ENCODE measurements at places on chromosomes 1 and 21.

DNA sequence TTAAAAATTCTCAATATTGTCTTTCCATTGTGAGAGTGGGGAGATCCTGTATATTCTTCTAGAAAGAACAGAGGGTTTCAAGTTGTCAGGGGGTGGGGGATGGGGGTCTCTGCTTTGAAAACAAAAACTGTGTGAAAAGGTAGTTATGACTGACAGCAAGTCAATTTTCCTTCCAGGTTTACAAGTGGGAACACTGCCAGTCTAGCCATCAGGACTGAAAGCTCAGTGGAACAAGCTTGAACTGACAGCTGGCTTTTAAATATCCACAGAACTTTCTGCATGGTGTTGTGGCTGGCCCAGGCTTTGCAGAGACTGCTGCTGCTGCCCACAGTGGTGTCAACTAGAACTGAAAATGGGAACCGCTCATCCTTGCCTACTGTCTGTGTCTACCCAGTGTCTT, 162.6 kb downstream of the TNR start:
- no peak for DNase-seq

DNA sequence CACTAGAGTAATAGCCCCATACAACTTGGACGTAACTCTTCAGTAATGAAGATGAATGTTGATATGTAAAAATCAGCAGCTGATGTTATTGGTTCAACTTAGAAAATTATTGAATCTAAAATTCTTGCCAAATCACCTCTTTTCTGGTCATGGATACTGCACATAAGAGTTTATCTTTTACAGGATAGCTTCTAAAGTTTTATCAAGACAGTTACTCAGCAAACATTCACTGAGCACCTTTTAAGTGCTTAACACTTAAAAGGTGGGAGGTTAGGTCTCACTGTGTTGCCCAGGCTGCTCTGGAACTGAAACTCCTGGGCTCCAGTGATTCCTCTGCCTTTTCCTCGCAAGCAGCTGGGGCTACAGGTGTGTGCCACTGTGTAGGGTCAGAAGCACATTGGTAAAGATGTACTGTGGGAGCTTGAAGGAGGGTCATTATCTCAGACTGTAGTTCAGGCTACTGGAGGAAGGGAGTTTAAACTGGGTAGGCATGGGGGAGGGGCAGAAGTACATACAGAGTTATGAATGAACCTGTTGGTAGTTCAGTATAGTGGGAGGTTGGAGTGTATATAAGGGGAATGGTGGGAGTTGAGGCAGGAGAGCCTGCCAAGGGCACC, 2.0 kb downstream of the MPZL1 start:
- no peak for DNase-seq

DNA sequence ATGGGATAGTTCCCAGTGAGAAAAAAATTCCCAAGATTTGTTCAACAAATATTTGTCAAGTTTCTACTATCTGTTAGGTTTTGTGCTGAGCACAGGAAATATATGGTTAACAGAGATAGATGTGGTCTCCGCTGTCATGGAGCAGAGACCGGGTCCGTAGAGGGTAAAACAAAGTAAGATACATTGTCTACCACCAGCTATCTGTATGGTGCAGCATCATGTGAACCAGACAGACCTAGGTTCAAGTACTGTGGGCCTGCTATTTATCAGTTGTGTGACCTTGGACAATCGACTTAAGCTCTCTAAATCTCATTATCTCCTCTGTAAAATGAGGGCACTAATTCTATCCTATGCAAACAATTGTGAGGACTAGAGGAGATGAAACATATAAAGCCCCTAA, 109.8 kb downstream of the DUSP10 start:
- no peak for DNase-seq

DNA sequence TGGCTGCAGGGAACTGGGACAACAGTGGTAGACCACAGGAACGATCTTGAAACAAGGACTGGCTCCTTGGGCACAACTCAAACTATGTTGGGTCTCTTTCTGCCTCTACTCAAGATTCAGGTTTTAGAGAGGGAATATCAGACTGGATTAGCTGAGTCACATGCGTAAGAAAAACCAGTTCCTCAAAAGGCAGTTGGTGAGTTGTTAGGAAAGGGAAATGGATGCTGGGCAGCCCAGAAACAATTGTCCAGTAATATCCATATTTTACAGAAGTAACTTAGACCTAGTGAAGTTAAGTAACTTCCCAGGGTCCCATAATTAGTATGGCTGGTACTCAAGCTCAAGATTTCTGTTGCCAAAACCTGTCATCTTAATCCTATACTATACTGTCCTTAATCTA, 27.0 kb upstream of the TMEM39B start:
- DNase-seq = no peak

DNA sequence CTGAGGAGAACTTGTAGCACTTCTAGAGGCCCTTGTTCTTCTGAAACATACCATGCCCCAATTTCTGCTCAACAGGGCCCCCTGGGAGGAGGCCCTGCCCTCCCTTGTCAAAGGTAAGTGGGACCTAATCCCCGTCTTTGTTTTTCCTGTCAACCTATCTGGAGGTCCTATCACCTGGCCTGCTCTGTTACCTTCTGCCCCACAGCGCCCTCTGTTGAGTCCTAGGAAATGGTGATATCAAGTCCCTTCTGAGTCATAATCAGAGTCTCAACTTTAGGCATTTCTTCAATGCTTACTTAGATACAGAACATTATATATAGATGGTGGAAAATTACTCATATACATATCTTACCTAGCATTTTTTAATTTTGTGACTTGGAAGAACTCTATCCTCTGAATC, 28.2 kb upstream of the FCRL4 start:
- peak; percentile 9 for DNase-seq

- DNase-seq = no peak
Measured at GRCh38 chr1:11847667-11848372, at the start of gene NPPA. Gene NPPA, minus strand, starts transcription at chr1:11847783. Its CDS starts 99 bp downstream, at chr1:11847684.

DNA sequence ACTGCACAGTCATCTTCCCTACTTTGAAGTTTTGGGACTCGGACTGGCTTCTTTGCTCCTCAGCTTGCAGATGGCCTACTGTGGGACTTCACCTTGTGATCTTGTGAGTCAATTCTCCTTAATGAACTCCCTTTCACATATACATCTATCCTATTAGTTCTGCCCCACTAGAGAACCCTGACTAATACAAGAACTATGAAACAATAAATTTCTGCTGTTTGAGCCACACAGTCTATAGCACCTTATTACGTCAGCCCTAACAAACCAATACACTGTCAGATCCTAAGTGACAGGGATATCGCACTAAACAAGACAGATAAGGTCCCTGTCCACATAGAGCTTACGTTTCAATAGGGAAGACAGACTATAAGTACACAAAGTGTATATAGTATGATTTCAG, 120.1 kb downstream of the PLPP3 start:
- DNase-seq = no peak

DNA sequence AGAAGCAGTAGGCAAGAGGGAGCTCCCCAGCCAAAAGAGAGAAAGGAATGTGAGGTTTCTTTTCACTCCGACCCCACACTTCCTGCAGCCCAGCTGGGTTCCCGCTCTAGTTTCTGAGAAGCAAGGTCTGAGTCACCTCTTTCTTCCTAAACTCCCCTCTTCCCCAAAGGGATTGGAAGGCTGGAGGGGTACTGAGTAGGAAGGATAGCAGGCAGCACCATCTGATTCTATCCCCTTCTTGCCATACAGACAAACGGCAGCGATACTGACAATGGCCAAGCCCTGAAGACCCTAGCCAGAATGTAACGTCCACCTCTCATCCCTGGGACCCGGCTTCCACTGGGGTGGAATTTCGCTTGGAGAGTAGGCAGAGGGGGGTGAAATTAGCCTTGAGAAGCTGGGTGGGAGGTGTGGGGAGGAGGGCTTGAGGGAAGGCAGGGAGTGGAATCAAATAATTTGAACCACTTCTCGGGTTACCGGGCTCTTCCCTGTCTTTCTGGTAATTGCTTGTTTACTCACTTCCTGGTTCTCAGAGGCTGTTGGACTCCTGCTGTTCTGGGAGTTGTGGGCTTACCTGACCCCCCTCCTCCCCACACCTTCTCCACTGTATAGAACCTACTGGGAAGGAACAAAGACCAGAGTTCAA, 13.2 kb downstream of the IER5 start:
- no peak for DNase-seq

DNA sequence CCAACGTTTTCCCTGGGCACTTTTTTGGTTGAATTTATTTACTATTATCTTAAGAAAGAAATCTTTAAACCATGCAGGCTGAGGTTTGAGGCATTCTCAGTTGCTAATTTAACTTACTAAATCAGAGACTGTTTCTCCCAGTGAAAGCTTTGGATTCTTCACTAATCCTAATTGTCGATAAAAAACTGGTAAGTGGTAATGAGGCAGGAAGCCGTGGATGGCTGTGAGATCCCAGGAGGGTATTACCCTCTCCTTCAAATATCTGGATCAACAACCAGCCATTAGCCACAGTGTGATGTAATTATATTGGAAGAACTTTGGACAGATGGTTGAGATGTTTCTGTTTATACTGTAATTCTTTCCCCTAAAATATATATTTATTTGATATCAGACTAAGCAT, 485.0 kb downstream of the DISC1 start:
- DNase-seq = no peak

DNA sequence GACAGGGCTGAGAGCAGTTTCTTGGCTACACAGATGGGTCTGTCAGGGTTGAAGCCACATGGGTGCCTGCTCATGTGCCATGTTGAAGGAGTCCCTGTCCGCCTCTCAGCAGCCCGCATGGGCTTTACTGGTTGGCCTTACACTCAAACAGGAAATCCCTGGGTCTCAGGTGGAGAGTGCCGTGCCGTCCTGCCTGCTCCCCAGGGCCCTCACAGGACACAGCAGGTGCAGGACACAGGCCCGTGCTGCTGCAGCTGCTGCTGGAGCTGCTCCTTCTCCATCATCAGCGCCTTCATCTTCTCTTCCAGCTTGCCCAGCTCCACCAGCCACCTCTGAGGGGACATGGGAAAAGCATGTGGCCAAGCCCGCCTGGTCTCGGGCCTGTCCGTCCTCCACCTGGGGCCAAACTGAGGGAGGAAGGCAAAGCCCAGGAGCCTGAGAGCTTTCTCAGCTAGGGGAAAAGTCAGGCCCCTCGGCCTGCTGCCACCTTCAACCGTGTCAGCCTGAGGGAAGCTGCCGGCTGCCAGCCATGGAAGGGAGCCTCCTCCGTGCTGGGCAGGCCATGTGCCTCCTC, 5.5 kb downstream of the SLFNL1 start:
- no peak for DNase-seq

GRCh38 chr1:60861961-60862567, 220.3 kb upstream of the NFIA start:
- no peak for DNase-seq

GRCh38 chr1:83055391-83056170, 943.4 kb downstream of the TTLL7 start:
- no peak for DNase-seq

- no peak for DNase-seq
Measured at GRCh38 chr1:179385510-179385909, 19.7 kb downstream of the AXDND1 start.

DNA sequence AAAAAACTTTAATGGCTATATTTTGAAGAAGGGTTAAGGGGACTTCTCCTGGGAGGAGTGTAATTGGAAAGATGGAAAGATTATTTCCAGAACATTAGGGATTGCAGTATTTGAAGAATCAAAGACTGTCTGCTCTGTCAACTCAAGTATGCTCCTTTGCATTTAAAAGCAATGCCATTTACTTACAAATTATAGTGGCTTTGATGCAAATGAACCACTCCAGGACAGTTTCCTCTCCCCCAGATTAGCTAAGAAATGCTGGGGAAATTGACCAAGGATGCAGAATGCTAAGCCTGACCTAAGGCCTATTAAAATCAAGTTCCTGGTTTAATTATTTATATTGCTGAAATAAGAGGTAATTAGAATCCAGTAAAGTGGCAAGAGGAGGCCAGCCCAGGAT, 110.5 kb upstream of the CAMK1G start:
- no peak for DNase-seq

- no peak for DNase-seq
Measured at GRCh38 chr1:97084546-97084945, 363.0 kb downstream of the PTBP2 start.

DNA sequence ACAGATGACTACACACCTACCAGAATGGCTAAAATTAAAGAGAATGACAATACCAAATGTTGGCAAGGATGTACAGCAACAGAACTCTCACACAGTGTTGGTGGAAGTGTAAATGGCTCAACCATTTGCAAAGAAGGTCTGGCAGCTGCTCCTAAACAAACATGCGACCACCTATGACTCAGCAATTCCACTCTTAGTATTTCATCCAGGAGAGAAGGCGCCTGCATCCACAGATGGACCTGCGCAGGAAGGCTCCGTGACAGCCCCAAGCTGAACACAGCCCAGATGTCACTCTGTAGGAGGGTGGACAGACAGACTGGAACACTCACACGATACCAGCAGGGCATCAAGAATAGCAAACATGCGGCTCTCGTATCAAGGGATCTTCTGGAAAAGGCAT, 6.7 kb downstream of the PTTG1IP start:
- no peak for DNase-seq

GRCh38 chr1:109864047-109864822, 46.4 kb upstream of the CSF1 start:
- no peak for DNase-seq

GRCh38 chr1:213680677-213681325, 307.0 kb upstream of the PROX1 start:
- no peak for DNase-seq

Data from CD4-positive, alpha-beta T cell treated with Interleukin-17A for 4 hours (primary cell).